ENCODE measurements at places on chromosomes 11 and 22.

DNA sequence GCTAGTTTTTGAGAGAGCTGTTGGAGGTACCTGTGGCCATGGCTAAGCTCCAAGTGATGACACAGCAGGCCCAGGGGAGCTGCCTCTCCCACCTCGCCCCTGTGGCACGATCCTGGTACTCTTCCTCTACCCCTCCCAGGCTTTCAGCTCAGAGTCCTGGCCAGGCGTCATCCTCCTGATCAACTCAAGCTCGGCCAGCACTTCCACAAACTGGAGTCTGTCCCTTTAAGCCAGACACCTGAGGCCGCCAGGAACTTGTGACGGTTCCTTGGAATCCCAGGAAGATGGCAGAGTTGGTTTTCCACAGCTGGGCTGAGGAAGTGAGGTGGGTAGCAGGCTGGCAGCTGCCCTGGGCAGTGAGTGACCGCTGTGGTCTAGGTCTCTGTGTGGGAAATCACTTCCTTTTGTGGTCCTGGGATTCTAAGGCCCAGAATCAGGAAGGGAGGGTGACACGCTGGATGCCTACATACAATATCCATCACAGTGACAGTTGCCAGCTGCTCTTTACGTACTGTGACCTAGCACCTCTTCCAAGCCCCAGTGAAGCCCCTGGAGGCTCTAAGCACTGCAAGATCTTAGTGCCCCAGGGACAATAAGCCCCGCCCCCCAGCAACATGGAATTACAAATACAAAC, 3.2 kb upstream of the CST6 start:
- no peak for DNase-seq

DNA sequence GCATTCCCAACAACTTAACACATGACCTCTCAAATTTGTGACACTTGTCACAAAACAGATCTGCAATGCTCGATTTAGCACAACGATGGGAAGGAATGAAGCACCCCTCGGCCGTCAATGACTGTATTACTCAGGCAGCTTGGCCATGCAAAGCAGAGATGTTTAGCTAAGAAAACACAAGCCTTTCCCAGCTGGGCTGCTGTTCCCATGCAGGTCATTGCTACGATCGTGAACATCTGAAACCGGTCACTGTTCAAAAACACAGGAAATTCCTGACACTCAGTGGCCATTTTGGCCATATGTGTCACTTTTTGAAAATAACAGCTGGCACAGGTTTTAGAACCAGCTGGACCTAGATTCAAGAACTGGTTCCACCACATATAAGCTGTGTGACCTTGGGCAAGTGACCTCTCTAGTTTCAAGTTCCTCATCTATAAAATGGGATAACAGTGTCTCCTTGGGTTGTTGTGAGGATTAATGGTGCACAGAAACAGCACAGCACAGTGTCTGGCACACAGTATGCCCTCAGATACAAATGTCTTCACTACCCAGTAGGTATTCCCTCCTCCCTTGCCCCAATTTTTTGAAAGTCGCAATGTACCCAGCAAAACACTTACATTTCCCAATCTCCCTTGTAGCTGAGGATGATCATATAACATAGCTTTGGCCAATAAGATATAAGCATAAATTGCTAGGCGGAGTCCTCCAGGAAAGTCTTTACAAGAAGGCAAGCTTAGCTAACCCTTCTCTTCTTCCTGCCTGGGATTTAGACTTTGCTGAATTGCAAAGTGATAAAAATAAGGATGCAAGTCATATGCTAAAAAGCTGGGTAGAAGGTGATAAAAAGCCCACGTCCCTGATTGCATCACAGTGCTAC, 93.1 kb downstream of the C11orf58 start:
- no peak for DNase-seq

DNA sequence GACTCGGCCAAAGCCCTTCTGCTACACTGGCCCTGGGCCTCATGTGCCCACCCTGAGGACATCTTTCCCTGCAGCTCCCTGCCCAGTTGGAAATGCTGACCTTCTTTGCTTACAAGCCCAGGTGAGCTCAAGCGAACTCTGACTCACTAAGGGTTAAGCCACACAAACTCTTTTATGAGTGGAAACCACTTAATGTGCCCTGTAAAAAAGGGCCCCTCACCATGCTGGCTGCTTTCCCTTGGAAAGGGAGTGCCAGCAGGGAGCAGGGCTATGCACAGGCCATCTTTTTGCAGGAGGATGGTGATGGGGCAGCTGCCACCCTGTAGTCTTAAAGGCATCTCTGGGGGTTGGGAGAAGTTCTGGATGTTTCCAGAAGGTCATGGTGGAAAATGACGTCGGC, 18.7 kb downstream of the EHF start:
- no peak for DNase-seq

- no peak for DNase-seq
Measured at GRCh38 chr22:42619261-42620063, 4.8 kb upstream of the POLDIP3 start.

- no peak for DNase-seq
Measured at GRCh38 chr11:115642660-115643059, 138.4 kb upstream of the CADM1 start.

- DNase-seq, result no peak
Measured at GRCh38 chr22:30021881-30022619, 58.2 kb upstream of the HORMAD2 start.

DNA sequence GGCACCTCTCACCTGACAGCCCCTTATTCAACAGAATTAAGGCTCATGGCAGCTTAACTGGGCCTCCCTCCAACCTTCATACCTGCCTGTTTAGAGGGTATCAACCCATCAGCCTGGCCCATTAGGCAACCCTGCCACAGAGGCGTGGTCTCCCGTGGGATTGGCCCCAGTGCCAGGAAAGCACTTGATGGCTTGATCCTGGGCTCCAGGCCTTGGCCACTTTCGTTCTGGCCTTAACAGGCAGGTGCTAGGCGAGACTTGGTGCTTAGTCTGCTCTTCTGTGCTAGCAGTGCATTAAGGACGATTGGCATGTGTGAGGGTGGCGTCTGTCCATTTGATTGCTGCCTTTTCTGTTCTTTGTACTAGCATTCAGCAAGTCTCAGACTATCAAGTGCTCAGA, 75.2 kb downstream of the CABIN1 start:
- DNase-seq, result no peak

- no peak for DNase-seq
Measured at GRCh38 chr22:19055801-19056200, 66.4 kb downstream of the DGCR2 start.
